NCI-H187 (cell line): ENCODE measurements at places on chromosomes 12 and 14.

DNA sequence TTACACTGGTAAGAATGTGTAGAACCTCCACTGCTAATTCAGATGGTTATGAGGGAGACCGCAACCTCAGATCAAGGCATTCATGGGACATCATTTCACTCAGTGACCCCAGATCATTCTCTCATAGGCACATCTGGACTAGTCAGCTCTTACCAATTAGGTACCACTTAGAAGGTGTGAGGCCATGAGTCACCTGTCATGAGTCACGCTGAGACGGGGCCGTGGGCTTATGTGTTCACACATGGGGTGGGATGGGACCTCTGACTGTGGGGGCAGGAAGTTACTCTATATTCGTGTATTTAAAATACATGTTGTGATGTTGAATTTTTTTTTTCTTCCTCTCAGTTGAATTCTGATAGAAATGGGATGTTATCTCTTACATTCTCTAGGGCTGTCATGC, 55.9 kb downstream of the CCDC92 start:
- DNase-seq, result no peak

DNA sequence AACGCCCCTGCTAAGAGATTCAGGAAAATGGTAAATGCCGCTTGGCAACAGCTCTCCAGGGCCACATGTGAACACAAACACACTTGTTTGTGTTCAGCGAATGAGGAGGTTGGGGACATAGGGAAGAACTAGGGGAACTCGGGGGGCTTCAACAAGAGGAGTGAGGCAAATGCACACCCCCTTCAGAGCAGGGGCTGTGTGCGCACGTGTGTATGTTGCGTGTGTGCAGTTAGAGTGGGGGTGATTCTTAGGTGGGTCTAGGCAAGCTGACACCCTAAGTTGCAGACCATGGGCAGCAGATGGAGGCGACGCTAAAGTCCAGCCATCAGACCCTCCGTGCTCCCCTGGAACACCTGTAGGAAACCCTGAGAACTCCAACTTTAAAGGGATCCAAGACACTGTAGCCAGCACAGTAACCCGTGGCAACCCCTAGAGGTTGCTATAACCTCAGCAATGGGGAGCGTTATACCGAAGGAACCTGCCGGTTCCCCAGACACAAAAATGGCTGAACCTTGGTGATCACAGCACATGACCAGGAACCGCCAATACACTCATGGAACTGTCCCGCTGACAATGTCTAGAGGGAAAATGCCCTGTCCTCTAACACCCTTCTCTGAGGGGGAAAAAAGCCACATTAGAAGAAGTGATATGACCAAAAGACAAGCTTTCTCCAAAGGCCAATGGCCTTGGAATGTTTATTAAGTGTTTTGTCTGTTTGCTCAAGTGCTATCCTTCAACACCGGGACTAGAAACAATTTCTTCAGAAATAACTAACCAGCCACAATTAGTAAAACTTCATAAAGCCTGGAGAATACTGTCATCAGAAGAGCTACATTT, 86.5 kb upstream of the CEP83 start:
- DNase-seq, result peak; percentile 7

DNA sequence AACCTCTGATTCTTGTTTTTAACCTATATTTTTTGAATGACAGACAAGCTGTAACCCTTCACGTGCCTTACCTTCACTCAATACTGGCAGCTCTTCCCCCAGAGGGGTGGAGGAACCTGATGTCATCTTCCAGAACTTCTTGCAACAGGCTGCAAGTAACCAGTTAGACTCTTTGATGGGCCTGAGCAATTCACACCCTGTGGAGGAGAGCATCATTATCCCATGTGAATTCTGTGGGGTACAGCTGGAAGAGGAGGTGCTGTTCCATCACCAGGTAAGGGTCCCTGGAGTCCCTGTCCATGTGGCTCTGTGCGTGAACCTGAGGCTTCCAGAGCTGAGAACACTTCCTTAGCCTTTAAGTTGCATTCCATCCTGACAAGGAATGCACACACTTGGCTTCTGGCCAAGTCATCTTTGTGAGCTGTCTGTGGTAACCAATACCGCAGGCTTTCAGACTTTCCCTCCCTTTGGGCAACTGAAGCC, 22.7 kb downstream of the TRAFD1 start:
- DNase-seq, result no peak

DNA sequence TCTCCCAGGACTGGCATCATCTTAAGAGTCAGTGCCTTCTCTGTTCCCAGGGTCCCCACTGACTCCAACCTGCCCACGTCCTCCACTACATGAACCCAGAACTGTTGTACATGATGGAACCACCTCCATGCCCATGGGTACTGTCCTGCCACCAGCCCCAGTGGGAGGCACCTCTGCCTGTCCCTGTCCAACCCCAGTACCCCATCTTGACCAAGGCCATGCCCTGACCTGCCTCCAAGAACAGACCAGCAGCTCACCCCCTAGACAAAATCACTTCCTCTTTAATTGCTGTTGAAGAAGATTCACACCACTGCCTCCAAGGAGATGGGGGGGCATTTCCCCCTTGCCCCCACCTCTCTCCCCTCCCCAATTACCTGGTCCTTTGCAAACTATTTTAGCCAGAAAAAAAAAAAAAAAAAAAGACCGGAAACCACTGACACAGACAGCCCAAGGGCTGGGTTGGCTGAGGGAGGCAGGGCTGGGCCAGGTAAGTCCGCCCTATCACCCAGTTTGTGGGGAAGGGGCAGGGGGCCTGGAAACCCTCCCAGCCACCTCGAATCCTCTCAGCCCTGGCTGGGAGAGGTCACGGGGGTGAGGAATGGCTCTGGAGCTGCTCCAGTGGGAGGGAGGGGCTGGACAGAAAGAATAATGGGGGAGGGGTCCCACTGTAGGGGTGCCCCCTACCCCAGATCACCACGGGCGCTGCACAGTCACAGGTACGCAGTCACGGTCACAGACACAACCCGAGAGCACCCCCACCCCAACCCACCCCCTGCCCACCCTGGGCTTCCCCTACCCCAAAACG, 13.4 kb downstream of the AGAP2 start:
- no peak for DNase-seq
